ENCODE measurements at places on chromosomes 5 and 9. TPM values are rescaled to one million over a fixed set of nuclear protein-coding genes. Genes with fewer than 3 reads are reported as not detected.

GRCh38 chr5:77937015-77937908, 161.1 kb upstream of the TBCA start:
- DNase-seq: no peak

The BAAT gene
- total RNA-seq: not detected

DNA sequence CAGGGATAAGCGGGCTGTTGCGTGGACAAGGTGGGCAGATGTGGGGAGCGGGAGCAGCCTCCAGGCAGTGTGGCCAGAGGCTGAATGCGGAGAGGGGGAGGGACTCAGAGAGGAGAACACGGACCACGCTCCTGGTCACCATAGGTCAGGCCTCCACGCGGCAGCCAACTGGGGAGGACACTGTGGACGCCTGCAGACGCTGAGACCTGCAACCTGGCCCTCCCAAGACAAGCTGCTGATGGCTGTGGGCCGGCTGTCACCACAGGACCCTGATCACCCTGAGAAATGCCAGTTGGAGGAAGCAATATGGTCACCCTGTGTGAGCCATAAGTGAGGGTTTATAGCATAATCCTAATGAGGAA, 16.8 kb downstream of the LPCAT1 start:
- DNase-seq: no peak

DNA sequence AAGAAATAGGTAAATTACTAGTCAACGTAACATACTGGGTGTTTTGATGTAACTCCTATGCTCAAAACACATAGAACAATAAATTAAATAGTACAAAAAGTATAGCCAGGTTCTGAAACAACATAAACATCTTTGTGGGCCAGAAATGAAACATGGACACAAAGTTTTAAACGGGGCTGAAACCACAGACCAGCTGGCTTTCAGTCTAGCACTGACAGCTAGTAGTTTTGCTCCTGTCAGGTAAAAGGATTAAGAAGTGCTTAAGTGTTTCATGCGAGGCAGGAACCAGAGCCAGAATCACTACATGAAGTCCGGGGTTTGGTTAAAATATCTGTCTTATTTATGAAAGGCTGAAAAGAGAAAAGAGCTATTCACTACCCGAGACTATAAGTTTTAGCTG, 19.5 kb downstream of the DCAF10 start:
- no peak for DNase-seq

- DNase-seq: no peak
Observed at GRCh38 chr9:89452561-89452960, 45.4 kb downstream of the SEMA4D start.

DNA sequence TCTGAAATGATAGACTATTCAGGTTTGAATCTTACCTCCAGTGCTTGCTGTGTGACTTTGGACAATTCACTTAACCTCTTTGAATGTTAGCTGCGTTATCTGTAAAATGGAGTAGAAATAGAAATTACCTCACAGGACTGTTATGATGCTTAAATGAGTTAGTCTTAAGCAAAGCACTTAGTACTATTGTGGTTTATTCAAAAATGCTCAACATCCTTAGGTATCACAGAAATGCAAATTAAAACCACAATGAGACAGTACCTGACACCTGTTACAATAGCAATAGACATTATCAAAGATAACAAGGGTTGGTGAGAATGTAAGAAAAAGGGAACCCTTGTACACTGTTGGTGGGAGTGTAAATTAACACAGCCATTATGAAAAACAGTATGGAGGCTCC, 77.6 kb upstream of the FREM1 start:
- no peak for DNase-seq
